ENCODE measurements at places on chromosomes 16 and 17.

DNA sequence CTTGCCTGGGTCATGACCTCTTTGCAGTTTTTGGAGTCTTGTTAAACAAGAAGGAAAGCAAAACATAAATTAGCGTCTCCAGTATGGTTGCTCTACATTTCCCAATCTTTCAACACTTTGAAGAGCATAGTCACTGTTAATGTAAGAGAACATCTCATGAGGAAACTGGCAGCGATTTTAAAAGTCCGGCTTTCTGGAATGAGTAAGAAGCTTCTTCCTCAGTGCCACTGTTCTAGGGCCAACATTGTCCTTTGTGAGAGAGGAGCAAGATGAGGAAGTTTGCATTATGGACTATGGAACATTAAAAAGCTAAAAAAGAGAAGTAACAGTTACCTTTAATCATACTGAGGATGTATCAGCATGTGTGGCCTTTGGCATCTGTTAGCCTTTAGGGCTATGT is 73.1 kb downstream of the WNT3 start:
- DNase-seq, result no peak

GRCh38 chr16:87435372-87436224 is 43.5 kb downstream of the MAP1LC3B start:
- DNase-seq, result no peak

DNA sequence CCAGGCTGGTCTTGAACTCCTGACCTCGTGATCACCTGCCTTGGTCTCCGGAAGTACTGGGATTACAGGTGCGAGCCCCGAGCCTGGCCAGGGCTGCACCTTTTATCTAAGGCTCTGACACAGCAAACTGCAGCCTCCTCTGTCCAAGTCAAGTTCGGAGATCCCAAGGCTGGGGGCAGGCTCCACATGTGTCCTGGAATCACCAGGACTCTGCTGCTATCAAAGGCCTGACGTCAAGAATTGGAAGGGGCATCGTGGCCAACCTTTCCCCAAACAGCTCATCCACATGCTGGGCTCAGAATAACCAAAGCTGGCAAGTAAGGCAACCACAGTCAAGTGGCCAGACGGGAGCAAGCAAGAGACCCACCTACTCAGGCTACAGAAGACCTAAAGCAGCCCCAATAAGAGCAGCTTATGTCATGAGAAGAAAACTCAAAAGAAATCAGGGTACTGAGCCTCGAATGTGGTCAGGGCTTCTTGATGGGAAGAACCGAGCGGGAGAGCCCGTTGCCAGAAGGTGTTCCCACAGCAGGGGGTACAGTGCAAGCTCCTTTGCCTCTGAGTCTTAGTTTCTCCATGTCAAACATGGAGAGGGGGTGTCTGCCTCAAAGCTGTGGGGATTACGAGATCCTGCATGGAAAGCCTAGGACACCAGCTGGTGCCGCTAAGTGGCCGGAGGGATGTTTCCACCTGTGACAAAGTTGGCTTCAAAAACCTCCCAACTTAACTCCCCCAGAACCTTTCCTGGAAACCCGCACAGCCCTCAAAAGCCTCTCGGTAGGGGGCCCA is 7.9 kb downstream of the MYBBP1A start:
- DNase-seq, result no peak

GRCh38 chr17:28773736-28774135 is 29.9 kb downstream of the TRAF4 start:
- no peak for DNase-seq

- DNase-seq, result no peak
Measured at GRCh38 chr17:50110591-50111349, 15.6 kb downstream of the PDK2 start.

DNA sequence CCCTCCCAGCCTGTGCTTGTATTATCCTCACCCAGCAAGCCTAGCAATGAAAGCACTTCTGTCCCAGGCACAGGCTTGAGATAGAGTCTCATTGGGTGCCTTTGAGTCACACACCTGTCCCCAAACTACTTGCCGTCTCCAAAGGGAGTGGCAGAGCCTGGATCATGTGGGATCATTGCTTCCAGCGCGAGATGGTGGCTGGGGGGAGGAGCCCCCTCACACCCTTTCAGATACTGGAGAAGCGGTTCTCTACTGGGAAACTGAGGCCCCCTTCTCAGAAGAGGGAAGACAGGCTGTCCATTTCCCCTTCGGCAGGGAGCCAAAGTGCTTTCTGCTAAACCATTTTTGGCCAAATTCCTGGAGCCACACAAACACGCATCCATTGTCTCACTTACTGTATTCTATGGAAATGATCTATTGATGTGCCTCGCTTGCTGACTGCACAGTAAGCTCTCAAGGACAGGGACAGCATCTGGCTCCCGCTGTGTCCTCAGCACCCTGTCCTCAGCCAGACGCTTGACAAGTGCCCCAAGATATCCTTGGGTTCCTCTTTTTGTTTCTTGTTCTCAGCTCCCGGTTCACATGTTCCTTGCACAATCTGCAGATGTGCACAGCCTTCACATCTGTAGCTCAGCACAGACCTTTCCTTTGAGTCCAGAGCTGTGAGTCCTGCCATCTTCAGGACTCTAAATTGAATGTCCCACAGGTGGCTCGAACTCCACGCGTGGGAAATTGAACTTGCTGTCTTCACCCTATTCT is 26.0 kb upstream of the DLX3 start:
- DNase-seq, result no peak

DNA sequence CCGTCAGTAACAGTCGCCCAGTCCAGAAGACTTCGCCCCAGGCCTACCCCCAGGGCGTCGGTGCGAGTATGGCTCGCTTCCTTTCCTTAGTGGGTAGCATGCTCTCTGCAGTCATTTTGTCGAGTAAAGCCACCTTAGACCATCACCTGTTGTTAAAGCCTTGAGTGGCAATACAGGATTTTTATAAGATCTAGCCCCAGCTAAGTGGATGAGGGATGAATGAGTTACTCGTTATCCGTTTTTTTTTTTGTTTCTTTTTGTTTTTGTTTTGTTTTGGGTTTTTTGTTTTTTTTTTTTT is 322 bp upstream of the KLHL11 start:
- DNase-seq, result no peak

DNA sequence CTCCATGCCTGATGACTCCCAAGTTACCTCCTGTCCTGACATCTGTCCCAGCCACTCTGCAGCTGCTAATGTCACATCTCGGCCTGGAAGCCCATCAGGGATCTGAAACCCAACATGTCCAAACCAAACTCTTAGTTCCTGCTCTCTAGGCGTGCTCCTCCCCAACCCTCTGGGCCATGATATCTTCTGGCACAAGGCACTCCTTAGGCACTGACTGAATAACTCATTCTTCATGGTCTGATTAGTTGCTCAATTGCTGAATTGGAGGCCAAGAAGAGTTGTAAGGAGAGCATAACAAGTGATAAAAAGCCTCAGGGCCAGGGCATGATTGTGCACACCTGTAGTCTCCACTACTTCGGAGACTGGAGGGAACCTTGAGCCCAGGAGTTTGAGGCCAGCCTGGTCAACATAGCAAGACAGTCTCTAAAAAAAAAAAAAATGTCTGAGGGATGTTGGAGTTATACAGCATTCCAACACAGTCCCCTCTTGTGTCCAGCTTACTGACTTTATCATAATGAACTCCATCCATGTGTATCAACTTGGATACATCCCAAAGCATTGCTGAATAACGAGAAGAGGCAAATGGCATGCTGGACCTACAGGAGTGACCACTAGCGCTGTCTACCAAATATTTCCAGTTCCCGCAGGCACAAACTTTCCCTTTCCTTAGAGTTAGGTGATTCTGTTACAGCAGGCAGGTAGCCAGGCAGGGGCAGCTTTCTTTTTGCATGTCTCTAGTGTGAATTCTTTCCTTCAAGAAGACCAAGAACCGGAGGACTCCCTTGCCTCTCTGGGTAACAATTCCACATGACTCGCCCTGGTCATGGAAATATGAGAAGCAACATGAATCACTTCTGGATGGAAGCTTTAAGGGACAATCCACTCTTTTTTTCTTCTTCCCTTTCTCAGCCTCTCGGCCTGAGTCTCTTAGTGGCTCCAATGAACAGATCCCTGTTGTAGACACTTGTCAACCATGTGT is 18.1 kb upstream of the SHCBP1 start:
- DNase-seq, result no peak

DNA sequence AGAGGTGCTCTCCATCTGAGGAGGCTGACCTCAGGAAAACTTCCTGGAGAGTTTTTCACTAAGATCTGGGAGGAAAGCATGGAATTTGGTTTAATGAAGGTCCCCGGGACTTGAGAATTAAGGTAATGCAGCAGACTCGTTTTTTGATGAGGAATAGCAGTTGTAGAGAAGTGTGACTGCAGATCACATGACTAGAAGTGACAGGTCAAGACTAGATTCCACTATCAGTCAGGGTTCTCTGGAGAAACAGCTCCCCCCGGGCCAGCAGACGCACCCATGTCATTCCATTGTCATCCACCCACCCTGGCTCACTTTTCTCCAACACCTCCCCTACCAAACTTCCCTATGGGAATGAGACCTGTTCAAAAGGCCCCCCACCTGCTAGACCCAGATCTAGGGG is 1.9 kb upstream of the DHRS13 start:
- no peak for DNase-seq

- no peak for DNase-seq
Measured at GRCh38 chr17:68178831-68179230, 69.0 kb upstream of the AMZ2 start.

DNA sequence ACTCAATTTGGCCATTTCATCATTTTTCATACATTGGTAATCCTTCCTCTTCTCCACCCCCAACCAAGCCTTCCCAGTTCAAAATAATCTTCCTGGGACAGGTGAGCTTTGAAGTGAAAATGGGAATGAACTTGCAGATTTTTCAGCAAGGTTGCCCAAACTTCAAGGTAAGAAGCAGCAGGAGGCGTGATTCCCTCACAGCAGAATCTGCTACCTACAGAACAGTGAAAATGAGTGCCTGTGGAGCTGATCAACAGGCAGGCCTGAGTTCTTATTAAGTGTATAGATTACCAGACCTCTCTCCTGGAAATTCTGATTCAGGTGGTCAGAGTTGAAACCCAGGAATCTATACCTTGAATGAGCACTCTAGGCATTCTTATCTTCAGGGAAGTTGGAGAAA is 356.6 kb downstream of the RBFOX1 start:
- no peak for DNase-seq

- DNase-seq, result no peak
Measured at GRCh38 chr17:7439462-7440112, at the start of gene FGF11. TSS of gene FGF11 (plus strand) at chr17:7439512. CDS start at chr17:7439621, 109 bp downstream.

DNA sequence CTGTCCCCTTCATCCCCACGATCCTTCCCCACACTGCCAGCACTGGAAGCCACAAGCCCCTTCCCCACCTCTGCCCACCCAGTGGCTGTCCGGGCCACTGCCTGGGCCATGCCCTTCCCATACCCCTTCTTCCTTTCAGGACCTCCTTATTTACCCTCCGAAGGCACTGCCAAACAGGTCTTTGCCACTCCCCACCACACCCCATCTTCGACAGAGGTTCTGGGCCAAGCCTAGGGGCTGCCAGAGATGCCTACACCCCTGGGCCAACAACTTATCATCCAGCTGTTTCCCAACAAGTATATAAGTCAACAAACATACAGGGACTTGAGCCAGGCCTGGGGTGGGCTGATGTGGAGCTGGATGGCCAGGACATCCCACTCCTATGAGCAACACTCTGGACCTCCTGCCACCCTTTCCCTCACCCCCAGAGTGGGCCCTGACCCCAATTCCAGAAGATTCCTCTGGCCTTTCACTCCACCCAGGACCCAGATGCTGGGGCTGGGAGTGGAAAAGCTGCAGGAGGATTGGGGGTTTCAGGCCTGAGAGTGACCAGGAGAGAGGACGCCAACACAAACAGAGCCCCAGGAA is 1.5 kb upstream of the PPP1R1B start:
- no peak for DNase-seq

GRCh38 chr16:24440306-24440705 is 99.1 kb upstream of the RBBP6 start:
- DNase-seq, result no peak

GRCh38 chr17:43873091-43873490 is 26.1 kb downstream of the CD300LG start:
- no peak for DNase-seq

- DNase-seq, result no peak
Measured at GRCh38 chr16:74633686-74634085, 26.8 kb upstream of the GLG1 start.

GRCh38 chr17:42779304-42779935 is 990 bp upstream of the WNK4 start:
- no peak for DNase-seq

DNA sequence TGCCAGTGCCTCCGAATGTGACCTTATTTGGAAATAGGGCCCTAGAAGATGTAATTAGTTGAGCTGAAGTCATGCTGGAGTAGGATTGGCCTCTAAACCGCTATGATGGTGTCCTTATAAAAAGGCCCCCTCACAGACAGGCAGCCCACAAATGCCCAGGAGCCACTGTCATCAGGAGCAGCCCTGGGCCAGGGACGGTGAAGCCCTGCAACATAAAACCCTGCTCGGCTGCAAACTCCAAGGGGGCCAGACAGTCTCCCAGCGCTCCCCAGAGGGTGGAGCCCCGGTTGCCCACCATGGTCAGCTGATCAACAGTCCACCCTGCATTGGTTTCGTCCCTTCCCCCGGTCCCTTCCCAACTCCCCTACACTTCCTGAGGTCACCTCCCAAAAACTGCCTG is 351.7 kb downstream of the FOXL1 start:
- no peak for DNase-seq

DNA sequence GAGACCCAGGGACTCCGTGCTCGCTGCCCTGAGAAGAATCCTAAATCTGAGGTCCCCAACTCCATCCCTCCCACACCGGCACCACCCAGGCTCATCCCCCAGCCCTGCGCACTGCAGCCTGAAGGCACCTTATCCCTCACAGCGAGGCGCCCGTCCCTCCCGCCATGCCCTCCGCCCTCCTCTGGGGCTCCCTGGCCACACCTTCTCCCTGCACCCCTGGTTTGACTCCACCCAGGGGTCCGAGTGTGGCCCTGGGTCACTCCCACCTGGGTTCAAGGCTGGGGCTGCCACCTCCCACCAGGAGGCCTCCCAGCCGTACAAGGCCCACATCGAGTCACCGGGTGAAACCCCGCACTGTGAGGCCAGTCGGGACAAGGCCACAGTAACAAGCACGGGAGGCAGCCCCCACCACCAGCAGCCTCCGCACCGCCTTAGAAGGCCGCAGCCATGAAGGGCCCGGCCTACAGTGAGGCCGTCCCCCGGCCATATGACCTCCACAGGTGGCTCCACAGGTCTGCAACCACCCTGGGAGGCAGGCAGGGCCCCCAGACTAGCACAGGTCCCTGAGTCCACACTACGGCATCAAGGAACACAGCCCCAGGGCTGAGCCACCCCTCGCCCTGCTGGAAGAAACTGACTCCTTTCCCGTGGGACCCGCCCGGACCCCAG is 8.3 kb downstream of the HAGH start:
- DNase-seq, result no peak

DNA sequence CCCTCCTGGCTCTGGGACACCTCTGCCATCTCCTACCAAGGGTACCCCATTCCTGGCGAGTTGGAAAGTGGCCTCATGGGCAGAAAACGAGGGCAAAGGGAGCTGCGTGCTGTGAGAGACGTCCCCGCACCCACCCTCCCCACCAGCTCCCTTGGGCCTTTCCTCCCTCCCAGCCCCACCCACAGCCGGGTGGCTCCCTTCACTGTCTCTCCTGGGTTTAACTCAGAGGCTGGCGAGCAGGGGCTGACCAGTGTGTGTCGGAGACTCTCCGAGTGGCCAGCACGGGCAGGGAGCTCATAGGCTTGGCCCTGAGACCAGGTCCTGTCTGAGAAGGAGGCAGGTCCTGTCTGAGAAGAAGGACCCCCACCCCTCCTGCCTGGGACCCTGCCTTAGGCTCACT is 26.1 kb downstream of the METRNL start:
- DNase-seq, result no peak

Data from effector memory CD8-positive, alpha-beta T cell (primary cell).